Breast epithelium (tissue), 4 donors: ENCODE measurements at places on chromosomes 2 and 18. TPM values are rescaled to one million over a fixed set of nuclear protein-coding genes. Genes with fewer than 3 reads are reported as not detected.

The VAMP5 gene
- total RNA-seq, result 92.0 TPM

The PHLPP1 gene
- total RNA-seq, result 9.8 TPM

GRCh38 chr2:47869859-47870595 is 36.3 kb downstream of the FBXO11 start:
- DNase-seq, result no peak

GRCh38 chr2:39486071-39486470 is 49.0 kb upstream of the MAP4K3 start:
- DNase-seq, result no peak

- DNase-seq, result no peak
These were observed 32.0 kb downstream of the LGALSL start for GRCh38 chr2:64485961-64486360.

GRCh38 chr2:709138-709765 is 32.0 kb upstream of the TMEM18 start:
- no peak for DNase-seq

- no peak for DNase-seq
These were observed 52.1 kb downstream of the AOX1 start for GRCh38 chr2:200637901-200638300.
